ENCODE measurements at places on chromosomes 6 and 20. TPM values are rescaled to one million over a fixed set of nuclear protein-coding genes. Genes with fewer than 3 reads are reported as not detected.

SLC17A9 gene
- 0.47 TPM for total RNA-seq

DYNLT1 gene
- 126 TPM for total RNA-seq

BFSP1 gene
- total RNA-seq = 0.66 TPM

FBXO5 gene
- 1.6 TPM for total RNA-seq

NRN1 gene
- 8.8 TPM for total RNA-seq

KIAA1755 gene
- 7.1 TPM for total RNA-seq

SLC22A2 gene
- total RNA-seq = not detected

BIRC7 gene
- total RNA-seq = 0.27 TPM

THBS2 gene
- 6.9 TPM for total RNA-seq

TSPO2 gene
- not detected for total RNA-seq

CNR1 gene
- 0.66 TPM for total RNA-seq

RXRB gene
- total RNA-seq = 40.3 TPM

TCP11 gene
- not detected for total RNA-seq

- peak; percentile 26 for DNase-seq
Measured at GRCh38 chr20:62437927-62438326, 10.6 kb upstream of the RBBP8NL start.

- no peak for DNase-seq
Measured at GRCh38 chr6:87907521-87907920, 140.1 kb upstream of the SPACA1 start.

GRCh38 chr6:137173501-137173900 lies at the start of gene IL22RA2:
Gene IL22RA2, minus strand, starts transcription at chr6:137173644. Its CDS starts 11,895 bp downstream, at chr6:137161749.
- no peak for DNase-seq

GRCh38 chr6:38973178-38974057 lies 75.2 kb upstream of the GLP1R start:
- no peak for DNase-seq

DNA sequence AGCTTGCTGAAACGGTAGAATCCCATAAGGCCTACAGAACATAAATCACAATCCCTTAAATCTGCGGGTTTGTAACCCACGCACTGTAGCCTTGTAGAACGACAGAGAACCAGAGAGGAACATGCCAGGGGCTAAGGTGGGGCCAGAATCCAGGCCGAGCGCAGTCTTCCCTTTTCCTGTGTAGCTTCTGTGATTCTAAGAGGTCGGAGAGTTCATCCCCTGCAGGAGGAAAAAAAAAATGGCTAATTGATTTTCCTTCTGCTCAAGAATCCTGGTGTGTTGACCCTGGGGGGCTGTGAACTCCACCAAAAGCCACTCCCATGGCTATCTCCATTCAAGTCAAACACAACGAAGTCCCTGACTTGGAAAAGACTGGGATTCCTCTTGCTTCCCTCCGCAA lies 96.3 kb downstream of the SPTLC3 start:
- DNase-seq = no peak

- DNase-seq = no peak
Measured at GRCh38 chr6:113299531-113299930, 557.6 kb upstream of the MARCKS start.

- DNase-seq = no peak
Measured at GRCh38 chr6:52213127-52213526, 27.0 kb downstream of the IL17A start.

- no peak for DNase-seq
Measured at GRCh38 chr20:25364180-25364788, 26.4 kb downstream of the ABHD12 start.

DNA sequence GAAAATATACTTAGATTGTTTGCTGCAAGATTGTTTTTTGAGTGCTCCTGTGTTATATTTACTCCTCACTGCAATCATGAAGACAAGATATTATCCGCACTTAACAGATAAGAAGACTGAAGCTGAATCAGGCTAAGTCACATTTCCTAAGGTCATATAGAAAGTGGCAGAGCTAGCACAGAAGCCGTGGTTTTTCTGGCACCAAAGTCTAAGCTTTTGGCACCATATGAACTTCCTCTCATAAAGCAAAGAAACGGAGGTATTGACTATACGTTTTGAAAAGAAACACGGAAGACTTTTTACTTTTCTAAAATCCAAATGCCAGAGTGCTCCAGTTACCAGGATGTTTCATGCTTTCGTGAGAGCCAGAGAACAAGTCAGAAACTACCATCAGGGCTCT lies 9.3 kb upstream of the DTD1 start:
- no peak for DNase-seq

DNA sequence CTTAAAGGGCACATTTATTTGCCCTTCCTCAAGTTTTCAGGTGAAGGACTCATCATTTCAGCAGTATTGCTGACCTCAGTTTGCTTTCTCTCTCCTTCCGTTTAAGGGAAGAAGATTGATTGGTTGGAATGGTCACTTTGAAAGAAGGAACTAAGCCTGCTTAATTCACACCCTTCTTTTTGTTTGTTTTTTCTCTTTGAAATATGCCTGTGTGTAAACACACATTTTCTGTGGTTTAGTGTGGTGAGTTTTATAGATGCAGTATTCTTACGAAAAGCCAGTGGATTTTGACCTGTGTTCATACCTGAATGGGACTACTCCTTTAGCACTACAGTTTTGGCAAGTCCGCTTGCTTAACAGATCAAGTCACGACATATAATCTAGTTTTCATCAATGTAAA lies 548.8 kb upstream of the EPHA7 start:
- DNase-seq = no peak

GRCh38 chr20:19885939-19886660 lies 128.0 kb downstream of the RIN2 start:
- DNase-seq = peak; percentile 58

- DNase-seq = no peak
Measured at GRCh38 chr6:161424421-161424820, 150.6 kb upstream of the AGPAT4 start.

DNA sequence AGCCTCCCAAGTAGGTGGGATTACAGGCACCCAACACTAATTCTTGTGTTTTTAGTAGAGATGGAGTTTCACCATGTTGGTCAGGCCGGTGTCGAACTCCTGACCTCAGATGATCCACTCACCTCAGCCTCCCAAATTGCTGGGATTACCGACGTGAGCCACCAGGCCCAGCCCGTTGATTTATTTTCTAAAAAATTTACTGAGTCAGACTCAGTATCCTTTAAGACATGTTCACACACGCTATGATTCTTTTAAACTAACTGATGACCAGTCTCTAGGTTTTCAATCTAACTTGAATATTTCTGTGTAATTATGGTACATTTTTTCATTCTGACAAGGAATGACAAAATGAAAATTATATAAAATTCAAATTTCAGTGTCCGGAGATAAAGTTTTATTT lies 114.5 kb downstream of the MMUT start:
- no peak for DNase-seq

DNA sequence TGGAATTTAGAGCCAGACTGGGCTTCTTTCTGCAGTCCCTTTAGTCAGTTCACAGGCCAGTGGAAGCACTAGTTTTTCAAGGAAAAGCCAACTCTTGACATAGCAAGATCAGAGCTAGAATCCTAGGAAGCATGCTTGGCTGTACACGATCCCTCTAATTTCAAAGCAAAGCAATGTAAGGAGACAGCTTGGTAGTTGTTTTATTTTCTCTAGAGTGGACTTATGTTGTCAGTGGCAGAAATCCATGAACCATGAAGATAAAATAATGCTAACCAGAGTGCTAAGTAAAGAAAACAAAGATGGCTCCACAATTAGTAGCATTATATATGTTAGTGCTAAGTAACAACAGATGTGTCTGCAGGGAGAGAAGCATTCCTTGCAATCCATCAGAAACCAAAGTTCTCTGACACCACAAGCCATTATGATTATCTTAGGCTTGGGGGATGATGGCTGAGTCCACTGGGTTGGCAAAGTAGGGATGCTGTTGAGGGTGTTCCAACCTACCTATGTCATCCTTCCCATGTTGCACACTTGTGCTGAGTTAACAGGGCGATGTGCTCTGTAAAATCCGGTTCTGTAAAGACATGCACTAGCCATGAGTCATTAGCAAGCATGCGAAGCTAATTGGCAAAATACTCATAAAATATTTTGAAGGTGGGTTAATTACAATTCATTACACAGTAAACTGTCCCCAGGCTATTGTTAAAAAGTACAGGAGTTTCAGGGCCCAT lies 115.2 kb downstream of the BMP2 start:
- no peak for DNase-seq

GRCh38 chr6:111766201-111766857 lies 106.9 kb downstream of the FYN start:
- DNase-seq = no peak

- no peak for DNase-seq
Measured at GRCh38 chr20:2599288-2600006, 53.0 kb upstream of the NOP56 start.
